ENCODE measurements at places on chromosomes 7 and 10. TPM values are rescaled to one million over a fixed set of nuclear protein-coding genes. Genes with fewer than 3 reads are reported as not detected.

- no peak for DNase-seq
Measured at GRCh38 chr7:55233001-55233400, 132.1 kb upstream of the LANCL2 start.

DNA sequence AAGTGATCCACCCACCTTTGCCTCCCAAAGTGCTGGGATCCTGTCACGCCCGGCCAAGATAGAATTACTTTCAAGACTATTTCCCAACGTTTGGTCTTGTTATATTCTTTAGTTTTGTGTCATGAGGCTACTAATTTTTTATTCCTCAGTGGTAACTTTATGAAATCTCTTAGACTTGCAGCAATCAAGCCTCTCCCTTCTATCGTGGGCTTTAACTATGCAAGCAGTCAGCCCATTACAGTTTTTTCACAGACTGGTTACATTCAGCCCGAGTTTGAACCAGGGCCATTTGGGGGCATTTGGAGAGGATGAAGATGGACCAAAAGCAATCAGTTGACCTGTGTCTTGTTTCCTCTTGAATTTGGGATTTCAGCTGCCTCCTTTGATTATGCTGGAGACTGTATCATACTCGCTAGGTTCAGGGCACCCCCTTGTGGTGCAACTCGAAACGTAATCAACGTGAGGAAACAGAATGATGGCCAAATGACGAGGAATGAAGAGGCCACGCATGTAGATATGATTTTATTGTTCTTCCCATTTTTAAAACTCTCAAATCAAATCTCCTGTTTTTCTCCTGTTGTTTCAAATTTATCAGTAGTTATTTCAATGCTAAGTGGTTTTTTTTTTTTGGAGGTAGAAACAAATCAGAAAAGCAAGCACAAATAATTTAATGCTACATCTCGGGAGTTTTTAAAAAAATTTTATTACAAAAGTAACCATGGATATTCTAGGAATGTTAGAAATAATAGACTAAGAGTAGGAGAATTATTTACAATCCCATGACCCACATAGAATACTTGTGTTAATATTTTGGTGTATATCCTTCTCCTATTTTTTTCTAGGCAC, 151.6 kb downstream of the KIAA1217 start:
- DNase-seq: peak; percentile 58

GRCh38 chr10:60427709-60428386, 38.2 kb upstream of the ANK3 start:
- no peak for DNase-seq

- DNase-seq: peak; percentile 58
Measured at GRCh38 chr7:102431617-102432298, 1.6 kb upstream of the ORAI2 start.

DNA sequence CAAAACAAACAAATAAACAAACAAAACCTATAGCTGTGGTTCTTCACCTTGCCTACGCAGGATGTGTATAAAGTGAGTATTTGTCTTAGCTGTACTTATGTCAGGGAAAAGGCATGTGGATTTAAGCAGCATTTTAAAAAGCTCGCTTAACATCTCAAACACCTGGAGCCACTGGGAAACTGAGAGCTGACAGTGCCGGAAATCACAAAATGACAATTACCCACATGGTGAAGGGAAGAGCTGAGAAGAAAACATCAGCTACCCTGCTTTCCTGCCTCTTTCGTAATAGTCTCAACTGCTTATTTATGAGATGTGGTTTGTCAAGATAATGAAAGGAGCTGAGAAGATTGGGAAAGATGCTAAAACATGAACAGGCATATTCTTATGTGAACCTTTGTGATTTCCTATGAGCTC, 31.1 kb upstream of the MSMB start:
- DNase-seq: no peak

DNA sequence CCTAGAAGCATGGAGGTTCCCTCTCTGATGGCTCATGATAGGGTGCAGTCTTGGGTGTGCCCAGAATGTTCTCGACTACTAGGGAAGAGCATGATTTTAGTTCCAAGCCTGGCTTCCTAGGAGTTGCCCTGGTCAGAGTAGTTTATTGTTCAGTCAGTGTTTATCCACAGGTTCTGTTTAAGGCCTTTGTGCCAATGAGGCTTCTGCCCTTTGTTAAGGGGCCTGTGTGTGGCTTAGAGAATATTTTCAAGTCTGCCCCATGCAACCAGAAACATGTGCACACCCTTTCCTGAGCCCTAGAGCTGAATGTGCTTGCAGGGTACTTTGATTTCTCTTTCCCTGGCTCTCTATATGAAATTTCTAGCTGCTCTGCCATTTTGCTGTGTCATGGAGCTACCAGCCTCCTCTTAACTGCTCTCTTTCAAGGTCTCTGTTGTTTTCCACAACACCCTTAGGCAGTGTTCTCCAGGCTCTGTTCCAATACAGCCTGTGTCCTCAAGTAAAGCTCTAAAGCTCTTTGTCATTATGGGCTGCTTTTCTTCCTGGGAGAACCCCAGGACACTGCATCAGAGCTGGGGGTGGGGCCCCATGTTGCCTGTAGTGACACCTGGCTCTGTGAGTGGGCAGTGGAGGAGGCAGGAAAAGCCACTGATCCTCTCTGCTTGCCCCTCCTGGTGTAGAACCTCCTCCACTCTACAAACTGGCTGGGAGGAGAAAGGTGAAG, 34.1 kb upstream of the TSPAN33 start:
- DNase-seq: no peak

DNA sequence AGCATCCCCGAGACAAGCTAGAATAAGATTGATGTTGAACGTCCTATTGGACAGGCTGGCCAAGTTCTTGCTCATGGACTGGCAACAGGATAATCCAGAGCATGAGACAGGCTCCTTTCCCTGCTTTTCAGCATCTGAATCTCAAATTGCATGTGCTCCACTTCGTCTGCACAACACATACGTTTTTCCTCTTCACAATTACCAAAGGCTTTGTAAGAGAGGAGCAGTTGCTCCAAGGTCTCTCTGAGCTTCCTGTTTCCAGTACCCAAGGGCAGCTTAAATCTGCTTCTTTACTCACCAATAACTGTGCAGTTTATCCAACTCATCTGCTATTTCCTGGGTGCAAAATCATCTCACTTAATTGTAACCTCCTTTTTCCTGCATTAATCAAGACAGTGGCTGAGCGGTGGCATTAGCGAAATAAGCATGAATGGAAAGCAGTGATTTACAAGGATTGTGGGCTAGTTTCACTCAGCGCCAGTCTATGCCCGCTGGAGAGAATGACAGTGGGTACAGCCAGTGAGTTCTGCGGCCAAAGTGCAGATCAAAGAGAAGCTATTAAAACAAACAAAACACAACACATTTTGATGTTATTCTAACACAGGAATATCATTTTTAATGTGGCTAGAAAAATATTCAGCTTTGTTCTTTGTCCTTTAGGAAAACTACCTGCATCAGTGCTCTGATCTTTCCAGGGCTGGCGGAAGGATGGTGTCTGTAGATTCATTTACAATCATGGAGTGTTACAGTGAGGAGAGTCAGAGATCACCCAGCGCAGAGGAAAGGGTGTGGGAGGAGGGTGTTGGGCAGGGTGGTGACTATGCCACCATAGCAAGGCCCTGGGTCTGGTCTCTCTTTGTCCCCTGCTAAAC, 79.8 kb downstream of the CHN2 start:
- no peak for DNase-seq

- no peak for DNase-seq
Measured at GRCh38 chr7:73912223-73912622, 51.3 kb downstream of the TMEM270 start.

The OR2A5 gene
- polyA plus RNA-seq: under 0.01 TPM

The DLX6 gene
- polyA plus RNA-seq: 0.04 TPM

Measured in large intestine (tissue), 12 donors.